NCI-H1417 (cell line): ENCODE measurements at places on chromosomes 11 and 22.

- DNase-seq: no peak
These were observed 20.8 kb upstream of the GAL start for GRCh38 chr11:68663482-68664010.

DNA sequence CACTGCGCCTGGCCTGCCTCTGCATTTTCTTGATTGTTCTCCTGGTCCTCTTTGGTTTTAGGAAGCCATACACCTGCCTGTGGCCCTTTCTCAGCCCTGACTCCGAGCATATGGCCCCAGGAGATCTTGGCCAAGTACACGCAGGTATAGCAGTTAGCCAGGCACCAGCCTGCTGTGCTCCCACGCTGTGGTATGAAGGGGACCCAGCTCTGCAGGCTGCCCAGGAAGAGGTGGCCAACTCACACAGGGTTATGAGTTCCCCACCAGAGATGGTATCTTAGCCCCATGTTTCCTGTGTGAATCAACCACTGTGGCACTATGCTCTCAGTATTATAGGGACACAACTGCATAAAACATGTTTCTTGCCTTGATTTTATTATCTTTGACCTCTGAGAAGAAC lies 31.1 kb downstream of the SGSM3 start:
- no peak for DNase-seq

DNA sequence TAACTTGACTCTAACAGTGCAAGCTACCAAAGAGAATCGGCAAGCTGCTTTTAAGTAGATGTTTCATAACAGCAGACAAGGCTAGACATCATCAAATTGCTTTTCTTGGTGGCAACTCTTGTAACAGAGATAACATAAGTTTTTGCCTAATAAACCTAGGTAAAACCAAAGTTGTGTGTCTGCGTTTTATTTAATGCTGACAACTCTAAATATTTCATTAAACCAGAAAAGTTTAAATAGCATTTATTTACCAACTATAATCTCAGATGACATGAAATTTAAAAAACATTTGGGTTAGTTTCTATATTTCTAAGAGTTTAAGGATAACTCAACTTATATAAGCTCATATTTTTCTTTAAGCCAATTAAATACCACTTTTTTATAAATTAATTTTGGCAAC lies 19.3 kb upstream of the IFITM3 start:
- no peak for DNase-seq

DNA sequence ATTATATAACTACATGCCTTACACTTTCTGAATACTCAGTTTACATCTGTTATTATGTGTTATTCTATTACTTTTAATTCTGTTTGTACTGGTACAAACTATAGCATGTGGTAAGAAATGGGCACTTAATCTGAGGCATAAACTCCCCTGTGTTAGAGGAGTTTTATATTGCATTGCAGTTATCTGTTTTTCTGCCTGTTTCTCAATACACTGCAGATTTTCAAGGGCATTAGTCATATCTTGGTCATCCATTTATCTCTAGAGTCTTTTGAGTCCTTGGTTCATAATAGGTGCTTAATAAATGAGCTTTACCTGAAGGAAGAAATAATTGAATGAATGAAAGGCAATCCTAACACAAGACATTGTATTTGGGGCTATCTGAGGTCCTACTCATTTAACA lies 182.9 kb upstream of the CTSC start:
- no peak for DNase-seq

GRCh38 chr22:31313366-31314147 lies 21.3 kb upstream of the PIK3IP1 start:
- peak; percentile 28 for DNase-seq

DNA sequence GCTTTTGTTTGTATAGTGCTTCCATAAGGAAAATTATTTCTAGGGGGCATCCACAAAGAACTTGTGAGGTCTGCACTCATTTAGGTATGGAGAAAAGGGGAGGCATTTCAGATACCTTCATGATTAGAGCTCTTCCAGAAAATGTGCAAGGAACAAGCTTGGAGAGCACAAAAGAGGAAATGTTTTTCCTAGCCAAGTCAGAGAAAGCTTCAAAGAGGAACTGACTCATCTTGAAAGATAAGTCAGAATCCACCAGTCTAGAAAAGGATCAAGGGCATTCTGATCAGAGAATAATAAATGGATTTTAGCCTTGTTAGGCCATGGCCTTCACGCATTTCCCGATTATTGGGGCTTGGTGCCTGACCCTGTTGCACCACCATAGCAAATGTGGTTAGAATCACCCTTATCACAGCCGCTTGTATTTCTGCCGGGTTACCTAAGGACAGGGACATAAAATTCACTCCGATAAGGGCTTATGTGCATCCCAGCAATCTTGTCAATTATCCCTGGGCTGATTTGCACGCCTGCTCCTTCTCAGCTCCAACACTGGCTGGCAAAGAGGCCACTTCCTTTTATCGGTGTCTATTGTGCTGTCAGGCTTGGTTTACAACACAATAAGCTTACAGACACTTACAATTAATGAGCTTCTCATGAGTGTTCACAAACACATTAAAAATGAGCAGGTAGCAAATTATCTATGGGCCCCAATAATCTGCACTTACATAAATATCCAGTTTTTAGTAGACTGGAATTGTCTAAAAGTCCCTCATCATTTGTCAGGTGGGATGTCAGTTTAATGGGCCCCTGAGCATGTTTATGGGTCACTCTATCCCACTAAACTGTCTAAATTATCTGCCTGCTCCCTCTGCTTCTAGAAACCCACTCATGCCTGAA lies 613.5 kb downstream of the SOX6 start:
- DNase-seq: peak; percentile 93

DNA sequence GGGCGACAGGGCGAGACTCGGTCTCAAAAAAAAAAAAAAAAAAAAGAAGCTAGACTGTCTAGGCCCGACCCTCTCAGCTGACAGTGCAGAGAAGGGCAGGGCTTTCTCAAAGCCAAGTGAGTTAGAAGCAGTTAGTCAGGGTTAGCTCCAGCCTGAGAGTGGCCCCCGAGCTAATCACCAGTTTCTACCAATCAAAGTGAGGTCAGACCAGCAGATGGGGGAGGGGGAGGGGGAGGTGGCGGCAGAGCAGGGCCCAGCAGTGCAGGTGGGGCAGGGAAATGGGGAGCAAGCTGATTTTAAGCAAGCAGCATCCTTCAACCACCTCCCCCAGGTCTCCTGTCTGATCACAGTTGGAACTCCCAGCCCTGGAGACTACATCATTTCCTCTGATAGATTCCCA lies 55.3 kb upstream of the PRR5 start:
- DNase-seq: no peak

DNA sequence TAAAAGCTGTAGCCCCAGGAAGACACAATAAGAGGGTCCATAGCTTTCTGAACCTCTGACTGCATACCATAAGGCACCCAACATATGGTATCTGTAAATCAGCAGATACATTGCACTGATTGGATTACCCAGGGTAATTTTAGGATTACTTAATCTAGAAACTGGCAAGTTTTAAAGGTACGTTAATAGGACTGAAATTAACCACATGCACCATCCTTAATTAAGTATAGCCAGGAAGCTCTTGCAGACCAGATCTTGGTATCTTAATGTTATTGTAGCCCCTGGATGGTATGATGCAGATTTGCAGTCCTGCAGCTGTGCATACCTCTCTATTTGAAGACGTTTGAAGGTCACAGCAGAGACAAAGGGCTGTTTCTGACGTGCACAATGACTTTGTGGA lies 72.8 kb downstream of the ARHGAP42 start:
- no peak for DNase-seq
